ENCODE measurements at places on chromosomes 5 and 9.

DNA sequence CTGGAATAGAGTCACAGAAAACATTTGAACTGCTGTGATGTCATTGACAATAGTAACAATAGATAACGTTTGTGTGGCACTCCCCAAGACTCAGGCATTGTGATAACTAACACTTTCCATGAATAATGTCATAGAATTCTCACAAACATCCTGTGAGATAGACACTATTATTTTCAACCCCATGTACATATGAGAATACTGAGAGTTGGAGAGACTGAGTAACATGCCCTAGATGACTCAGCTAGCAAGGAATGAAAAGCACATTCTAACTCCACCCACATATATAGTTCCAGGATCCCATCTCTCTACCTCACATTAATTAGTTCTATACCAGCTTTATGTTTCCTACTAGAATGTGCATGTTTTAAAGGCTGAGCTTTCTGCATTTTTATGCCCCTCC lies 71.4 kb downstream of the ASTN2 start:
- no peak for DNase-seq

GRCh38 chr5:80975065-80975464 lies 14.9 kb downstream of the RASGRF2 start:
- DNase-seq: no peak

DNA sequence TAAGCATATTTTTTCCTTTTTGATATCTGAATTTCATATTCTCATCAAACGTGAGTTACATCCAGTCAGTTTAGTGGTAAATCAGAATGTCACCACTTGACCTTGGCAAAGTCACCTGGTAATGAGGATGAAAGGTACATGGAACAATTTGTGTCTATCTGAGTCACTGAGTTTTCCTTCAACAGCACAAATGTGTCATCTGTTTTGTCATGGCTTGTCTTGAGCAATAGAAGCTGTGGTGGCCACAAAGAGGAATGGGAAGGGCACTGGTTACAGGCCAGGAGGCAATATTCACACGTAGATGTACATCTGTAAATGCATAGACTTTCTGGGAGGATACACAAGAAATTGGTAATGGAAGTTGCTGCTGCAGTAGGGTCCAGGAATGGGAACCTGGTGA lies 8.4 kb upstream of the ZNF474 start:
- DNase-seq: no peak

GRCh38 chr5:92633875-92634487 lies 947.0 kb downstream of the NR2F1-AS1 start:
- DNase-seq: no peak

- peak; percentile 19 for DNase-seq
These were observed 405.1 kb upstream of the KLF4 start for GRCh38 chr9:107894572-107895261.

- no peak for DNase-seq
These were observed 255.1 kb downstream of the MAST4 start for GRCh38 chr5:66851306-66851705.

- peak; percentile 72 for DNase-seq
These were observed at the start of gene LMX1B for GRCh38 chr9:126613651-126614050. Gene LMX1B (plus strand): TSS chr9:126613928. CDS start chr9:126614450, 522 bp downstream.

- DNase-seq: no peak
These were observed 101.3 kb upstream of the PHYKPL start for GRCh38 chr5:178333821-178334481.

GRCh38 chr9:129860653-129861446 lies 25.6 kb downstream of the USP20 start:
- no peak for DNase-seq

DNA sequence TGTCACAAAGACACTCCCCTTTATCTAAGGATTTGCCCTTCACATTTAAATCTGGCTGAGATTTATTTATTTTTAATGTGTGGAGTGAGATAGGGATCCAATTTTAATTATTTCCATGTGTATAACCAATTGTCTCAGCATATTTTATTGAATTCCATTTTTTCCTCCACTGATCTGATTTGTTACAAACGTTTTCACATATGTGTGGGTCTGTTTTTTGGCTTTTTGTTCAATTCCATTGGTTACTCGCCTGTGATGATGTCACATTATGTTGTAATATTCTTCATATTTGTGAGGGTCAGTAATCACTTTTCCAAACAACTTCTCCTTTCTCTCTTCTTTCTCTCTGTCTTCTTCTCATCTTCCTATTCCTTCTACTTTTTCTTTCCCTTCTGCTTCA lies 278.3 kb upstream of the RFX3 start:
- DNase-seq: no peak

- no peak for DNase-seq
These were observed 112.8 kb upstream of the ICE1 start for GRCh38 chr5:5309645-5310044.

GRCh38 chr5:52725808-52726207 lies 61.9 kb upstream of the ITGA1 start:
- DNase-seq: peak; percentile 24

- DNase-seq: peak; percentile 46
These were observed 1.4 kb downstream of the EFNA5 start for GRCh38 chr5:107669096-107670031.

- DNase-seq: no peak
These were observed 58.9 kb downstream of the NREP start for GRCh38 chr5:111697881-111698757.

GRCh38 chr5:172111852-172112225 lies 76.2 kb downstream of the STK10 start:
- no peak for DNase-seq

GRCh38 chr5:140881889-140882590 lies at the start of gene PCDHA13:
Gene PCDHA13 (plus strand): TSS chr5:140882124. CDS start chr5:140882269, 145 bp downstream.
- DNase-seq: no peak

DNA sequence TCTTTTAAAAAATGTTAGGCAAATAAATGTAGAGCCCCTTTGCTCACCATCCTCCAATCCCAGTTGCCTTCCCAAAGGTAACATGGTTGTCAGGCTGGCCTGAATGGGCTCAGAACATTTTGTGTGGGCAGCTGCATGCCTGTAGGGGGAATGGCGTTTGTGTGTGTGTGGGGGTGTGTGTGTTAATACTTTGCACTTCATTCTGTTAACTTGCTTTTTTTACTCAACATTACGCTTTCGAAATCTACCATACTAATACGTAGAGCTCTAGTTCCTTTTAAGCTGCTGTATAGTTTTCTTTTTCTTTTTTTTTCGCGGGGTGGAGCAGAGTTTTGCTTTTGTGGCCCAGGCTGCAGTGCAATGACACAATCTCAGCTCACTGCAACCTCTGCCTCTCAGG lies 14.0 kb downstream of the MYOZ3 start:
- no peak for DNase-seq

DNA sequence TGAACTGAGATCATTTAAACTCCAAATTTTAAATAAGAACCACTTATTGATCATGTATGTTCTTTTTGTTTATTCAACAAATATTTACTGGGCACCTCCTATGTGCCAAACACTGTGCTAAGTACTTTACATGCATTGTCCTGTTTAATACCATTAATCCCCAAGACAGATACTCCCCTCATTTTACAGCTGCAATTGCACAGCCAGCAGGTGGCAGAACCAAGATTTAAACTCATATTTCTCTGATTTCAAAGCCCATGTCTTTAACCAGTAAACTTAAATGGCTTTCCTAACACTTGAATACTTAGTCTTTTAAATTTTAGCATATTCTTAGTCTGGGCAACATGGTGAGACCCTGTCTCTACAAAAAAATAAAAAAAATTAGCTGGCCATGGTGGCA lies 43.4 kb upstream of the KIAA1958 start:
- DNase-seq: no peak

- peak; percentile 80 for DNase-seq
These were observed 1.0 kb downstream of the KLF9 start for GRCh38 chr9:70413464-70413798.

DNA sequence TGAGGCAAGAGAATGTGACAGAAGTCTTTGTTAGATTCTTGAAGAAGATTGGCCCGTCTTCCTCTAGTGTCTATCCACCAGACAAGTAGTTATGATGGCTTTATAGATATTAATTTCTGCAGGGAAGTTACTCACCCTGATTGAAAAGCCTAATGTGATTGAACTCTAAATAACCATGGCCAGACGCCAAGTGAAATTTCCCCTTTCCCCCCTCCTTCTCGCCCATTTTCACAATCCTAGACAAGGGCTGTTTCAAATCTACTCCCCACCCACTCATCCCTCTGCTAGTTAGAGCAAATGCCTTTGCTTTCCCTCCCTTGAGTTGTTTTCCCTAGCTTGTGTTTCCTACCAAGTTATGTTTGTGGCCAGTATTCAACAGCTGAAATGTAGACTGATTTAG lies 182.5 kb downstream of the TMEM167A start:
- no peak for DNase-seq

GRCh38 chr5:10747678-10748622 lies 13.1 kb downstream of the DAP start:
- no peak for DNase-seq

DNA sequence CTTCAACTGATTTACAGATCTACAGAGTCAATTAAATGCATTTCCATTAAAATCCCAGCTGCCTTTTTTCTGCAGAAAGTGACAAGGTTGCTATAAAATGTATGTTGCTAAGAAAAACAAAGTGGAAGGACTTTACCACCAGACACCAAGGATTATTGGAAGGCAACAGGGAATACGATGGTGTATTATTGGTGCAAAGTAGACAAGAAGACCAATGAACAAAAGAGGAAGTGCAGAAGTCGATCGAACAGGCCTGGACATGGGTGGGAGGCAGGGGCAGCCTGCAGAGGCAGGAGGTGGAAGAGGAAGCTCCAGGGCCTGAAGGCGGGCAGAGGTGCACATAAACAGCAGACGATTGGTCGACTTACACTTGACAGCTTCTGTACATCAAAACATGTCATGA lies 10.6 kb upstream of the SLC6A19 start:
- no peak for DNase-seq

- no peak for DNase-seq
These were observed 11.5 kb upstream of the FAF2 start for GRCh38 chr5:176436656-176437055.

DNA sequence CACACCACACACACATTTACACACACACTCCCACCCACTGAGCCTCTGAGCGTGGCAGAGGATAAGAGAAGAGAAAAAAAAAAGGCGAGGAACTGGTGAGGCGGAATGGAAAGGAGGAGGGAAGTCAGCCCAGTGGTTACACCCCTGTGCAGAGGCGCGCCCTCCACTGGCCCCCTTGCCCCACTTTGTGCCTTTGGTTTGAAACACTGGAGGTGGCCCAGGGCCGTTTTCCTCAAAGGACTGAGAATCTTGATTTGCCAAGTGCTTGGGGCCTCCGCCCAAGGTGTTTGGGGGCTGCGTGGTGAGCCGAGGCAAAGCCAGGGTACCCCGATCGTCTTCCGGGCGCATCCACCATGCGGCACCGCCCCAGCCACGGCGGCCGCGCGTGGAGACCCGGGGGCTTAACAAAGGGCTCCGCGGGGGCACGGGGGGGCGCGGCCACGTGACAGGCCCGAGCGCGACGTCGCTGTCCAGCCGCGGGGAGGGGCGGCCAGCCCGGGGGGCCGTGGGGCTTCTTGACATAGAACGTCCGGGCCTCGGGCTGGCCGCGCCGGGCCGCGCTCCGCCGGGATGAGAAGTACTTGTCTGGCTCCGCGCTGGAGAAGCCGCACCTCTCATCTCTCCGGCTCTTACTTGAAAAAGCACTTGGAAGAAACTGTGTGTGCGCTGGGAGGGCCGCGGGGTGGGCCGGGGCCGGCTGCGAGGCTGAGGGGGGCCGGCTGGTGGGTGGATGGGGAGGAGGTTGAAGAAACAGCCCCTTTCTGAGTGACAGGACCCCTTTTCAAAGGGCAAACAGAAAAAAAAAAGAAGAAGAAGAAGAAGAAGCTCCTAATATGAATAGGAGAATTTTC lies 21.0 kb downstream of the NR2F1 start:
- DNase-seq: no peak

DNA sequence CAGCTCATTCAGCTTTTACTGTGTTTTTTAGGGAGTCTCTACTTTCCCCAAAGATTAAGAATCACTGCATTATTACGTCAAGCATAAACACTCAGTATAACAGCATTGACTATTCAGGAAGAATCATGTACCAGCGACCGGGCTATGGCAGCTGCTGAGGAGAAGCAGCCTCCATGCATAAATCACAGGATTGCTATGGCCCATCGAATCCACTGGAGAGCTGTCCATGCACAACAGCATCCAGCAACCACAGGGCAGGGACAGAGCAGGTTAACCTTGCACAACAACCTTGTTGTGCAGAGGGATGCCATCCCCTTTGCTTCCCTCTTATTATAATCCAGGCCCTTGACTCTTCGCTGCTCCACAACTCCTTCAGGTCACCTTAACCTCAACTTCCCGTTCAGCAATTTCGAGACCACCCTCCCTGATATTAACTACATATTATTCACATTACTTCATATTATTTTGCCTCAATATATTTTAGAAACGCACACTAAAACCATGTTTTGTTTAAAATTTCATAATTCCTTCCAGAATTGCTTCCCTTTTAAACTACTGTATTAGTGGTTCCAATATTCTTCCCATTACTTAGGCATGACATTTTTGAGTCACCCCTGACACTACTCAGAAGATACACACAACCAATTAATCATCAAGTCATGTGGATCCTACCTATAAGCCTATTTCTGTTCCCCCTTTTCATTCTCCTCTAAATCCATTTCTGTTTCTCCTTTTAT lies 991 bp downstream of the IARS1 start:
- DNase-seq: no peak

GRCh38 chr5:57693488-57694305 lies 211.1 kb upstream of the ACTBL2 start:
- DNase-seq: no peak

DNA sequence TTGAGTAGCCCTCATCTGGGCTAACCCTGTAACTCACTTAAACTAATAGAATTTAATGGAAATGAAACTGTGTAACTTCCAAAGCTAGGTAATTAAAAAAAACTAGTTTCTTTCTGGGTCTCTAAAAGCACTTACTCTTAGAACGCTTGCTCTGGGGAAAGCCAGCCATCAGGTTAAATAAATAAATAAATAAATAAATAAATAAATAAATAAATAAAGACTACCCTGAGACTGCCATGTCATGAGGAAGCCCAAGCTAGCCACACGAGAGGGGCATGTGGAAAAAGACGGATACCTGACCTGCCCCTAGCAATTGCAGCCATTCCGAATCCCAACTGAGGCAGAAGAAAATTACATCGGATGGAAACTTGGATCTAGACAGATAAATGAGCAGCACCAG lies 51.3 kb upstream of the FER start:
- no peak for DNase-seq
